NCI-H1417 treated with DMSO at 0.1 percent for 48 hours (cell line): ENCODE measurements at places on chromosomes 12 and 14.

- DNase-seq, result no peak
Observed at GRCh38 chr14:51394804-51395203, 154.8 kb downstream of the TMX1 start.

DNA sequence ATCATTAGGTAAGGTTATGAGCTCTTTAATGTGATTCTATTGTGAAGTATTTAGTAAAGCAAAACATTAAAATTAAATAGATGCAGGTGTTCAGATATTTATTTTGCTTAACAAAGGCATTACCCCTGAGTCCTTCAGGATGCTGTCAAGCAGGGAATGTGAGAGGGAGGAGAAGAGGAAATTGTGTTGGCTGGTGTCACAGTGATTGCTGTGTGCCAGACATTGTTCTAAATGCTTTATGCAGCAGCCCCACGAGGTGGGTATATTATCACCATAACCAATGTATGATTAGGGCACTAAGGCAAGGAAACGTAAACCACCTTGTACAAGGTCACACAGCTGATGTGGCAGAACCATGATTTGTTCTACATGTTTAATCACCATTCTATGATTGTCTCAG, 80.1 kb downstream of the STAB2 start:
- peak; percentile 15 for DNase-seq

GRCh38 chr12:117829108-117829507, 139.7 kb downstream of the KSR2 start:
- no peak for DNase-seq

DNA sequence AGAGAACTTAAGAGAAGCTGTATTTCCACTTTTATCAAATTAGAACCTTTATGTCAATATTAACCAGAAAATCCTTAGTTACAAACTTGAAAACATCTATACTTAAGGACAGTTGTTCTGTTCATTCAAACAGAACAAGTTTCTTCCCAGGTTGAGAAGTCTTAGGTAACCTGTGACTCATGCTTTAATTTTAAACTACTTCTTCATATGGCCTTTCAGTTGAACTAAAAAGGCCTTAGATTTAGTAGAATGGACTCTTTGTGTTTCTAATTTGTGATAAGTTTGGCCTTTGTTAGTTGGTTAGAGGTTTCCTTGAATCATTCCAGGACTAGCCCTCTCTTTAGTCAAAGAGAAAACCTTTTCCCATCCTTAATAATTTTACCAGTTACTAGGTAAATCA, 274.2 kb downstream of the FUT8 start:
- no peak for DNase-seq

- DNase-seq, result no peak
Observed at GRCh38 chr12:89344043-89344861, 8.0 kb downstream of the DUSP6 start.

GRCh38 chr12:57456737-57457490, 1.8 kb downstream of the INHBE start:
- no peak for DNase-seq

DNA sequence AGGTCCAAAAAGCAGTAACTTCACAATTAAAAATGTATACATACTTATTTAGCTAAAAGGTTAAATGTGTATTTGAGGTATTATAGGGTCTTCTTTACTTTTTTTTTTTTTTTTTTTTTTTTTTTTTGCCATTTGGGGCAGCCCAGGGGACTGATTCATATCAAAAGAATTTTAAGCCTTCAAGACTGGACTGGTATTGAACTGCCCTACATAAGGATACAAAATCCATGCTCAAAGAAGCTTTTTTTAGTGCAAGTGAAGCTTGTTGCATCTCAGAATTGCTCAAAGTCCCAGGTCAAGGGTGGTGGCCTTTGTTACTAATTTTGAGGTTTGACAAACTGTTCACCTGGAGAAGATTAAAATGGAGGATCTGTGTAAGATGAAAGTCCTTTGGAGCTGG, 124.0 kb downstream of the APAF1 start:
- no peak for DNase-seq

GRCh38 chr14:26685401-26685800, 87.6 kb upstream of the NOVA1 start:
- DNase-seq, result no peak

DNA sequence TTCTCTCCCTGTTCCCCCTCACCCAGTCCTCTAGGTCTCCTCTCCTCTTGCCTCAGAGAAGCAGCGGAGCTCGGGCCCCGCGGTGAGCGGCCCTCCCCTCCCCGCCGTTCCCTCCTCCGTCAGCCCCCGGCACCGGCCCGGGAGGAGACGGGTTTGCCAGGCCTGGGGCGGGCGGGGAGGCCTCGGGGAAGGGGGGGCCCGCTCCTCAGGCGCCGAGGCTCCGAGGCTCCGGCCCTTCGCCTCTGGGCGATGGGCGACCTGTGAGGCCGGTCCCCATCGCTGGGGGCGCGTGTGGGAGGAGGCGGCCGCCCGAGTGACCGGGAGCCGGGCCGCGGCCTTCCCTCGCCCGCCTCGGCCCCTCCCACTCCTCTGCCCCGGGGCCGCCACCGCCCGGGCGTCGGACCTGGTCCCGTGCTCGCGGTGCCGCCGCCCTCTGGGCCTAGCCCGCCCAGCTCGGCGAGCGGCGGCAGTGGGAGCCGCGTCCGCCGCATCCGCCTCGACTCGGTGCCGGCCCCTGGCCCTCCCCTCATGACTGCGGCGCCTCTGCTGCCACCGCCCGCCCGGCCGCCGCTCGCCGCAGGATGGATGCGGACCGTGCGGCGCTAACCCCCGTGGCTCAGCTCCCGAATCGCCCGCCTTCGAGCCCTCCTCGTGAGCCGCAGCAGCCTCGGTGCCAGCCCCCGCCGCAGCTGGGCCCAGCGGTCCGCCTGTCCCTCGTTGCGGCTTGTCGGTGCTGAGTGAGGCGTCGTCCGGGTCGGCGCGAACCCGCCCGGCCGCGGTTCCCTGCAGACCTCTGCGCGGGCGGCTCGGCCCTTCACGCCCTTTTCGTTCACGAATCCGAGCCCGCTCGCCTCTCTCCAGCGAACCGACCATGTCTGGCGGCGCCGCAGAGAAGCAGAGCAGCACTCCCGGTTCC, 574 bp downstream of the WNK1 start:
- no peak for DNase-seq

DNA sequence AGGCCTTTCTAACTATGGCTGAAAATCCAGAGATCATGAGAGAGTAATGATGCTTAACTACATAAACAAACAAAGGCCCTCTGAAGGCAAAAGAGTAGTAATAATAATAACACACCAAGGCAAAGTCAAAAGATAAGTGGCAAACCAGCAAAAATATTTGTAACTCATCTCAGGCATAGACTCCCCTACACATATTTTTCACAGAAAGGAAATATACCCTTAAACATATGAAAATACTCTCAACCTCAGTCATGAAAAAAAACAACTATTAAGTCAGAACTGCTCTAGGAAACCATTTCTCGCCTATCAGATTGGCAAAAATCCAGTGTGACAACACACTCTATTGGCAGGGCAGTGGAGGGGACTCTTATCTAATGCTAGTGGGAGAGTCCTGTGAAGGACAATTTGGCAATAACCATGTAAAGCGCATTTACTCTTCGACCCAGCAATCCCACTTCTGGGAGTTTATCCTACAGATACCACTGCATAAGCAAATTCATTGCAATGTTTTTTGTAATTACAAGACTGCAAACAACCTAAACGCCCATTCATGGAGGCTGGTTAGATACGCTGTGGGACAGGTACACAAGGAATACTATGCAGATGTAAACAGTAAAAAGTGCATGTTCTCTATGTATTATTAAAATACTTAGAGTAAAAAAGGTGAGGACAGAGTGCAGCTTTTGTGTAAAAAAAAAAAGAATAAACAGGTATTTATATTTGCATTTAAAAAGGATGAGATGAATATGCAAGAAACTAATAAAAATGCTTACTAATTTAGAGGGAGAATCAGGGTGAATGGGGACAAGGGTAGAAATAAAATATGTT, 26.0 kb upstream of the IL22 start:
- no peak for DNase-seq

- no peak for DNase-seq
Observed at GRCh38 chr14:49935526-49935925, 42.6 kb downstream of the ARF6 start.

DNA sequence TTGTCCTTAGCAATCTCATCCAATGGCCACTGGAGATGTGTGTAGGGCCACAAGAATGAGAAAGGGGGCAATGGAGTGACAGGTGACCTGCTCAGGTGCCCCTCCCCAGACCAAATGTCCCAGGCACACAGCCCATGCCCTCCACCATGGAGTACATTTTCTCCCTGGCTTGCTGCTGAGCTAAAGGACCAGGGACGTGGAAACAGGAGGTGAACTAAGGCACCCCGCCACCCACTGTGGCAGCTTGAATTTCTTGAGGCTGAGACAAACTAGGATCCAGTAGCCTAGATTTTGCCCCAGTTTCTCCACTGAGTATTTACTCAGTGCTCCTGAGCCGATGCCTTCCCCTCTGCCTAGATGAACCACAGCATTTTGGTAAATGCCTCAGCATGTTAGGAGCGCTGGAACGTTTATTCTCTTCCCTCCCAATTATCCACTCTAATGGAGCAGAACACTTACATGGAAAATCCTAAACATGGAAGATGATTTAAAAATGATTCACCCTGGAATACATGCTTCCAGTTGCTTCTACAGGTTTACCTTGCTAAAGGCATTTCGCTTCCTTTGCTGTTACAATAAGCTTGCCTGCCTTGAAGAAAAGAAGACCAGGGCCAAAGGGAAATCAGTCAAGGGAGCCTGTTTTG, 198.0 kb downstream of the ZFP36L1 start:
- DNase-seq, result no peak

DNA sequence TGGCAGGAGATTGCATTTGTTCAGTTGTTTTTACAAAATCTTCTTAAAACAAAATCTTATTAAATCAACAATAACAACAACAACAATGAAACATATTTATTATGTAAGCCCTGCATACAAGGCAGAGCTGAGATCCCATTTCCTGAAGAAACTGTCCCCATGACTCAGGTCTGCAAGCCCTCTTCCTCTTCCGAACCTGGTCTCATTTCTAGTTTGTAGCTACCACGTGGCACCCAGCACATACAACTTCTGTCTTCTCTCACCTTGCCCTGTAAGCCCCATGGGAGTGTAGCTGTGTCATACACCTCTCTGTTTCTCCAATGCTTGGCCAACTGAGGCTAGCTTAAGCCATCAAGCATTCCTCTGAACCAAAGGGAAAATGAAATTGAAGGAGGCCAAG, 106.4 kb downstream of the SLC8A3 start:
- DNase-seq, result no peak

DNA sequence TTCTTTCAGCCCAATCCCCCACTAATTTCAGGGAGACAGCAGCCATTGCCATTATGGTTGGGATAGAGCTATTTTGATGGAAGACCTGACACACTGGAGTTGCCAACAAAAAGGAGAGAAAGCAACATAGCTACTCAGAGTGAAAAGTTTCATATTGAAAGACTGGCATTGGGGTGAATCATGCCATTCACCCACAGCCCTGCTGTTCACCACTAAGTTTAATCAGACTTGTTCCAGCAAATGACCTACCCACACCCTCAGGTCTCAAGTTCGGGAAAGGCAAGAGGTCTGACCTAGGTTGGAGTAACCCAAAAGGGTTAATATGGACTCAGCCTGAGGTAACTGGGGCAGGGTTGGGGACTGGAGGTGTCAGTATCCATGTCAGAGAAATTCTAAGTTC, 169.2 kb downstream of the PAWR start:
- no peak for DNase-seq

- DNase-seq, result no peak
Observed at GRCh38 chr14:64891173-64891838, 11.6 kb upstream of the SPTB start.

DNA sequence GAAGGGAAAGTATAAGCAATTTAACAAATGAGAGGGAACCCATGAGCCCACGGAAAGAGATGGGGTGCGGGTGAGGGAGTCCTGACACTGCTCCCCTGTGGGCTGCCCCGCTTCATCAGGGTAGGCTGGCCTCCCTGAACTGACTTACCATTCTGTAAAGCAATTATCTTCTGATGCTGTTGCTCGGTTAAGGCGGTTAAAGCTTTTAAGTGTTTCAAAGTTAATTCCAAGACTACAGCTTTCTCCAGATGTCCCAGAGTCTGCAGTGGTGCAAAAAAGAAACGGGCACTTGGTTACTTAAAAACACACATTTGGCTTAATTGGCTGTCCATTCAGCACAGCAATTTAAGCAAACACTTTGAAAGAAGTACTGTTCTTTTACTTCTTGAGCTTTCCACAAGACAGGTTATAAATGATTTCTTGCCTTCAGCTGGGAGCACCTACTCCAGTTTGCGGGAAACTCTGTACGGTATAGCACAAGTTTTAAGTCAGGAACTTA, 1.3 kb downstream of the BHLHE41 start:
- DNase-seq, result no peak

DNA sequence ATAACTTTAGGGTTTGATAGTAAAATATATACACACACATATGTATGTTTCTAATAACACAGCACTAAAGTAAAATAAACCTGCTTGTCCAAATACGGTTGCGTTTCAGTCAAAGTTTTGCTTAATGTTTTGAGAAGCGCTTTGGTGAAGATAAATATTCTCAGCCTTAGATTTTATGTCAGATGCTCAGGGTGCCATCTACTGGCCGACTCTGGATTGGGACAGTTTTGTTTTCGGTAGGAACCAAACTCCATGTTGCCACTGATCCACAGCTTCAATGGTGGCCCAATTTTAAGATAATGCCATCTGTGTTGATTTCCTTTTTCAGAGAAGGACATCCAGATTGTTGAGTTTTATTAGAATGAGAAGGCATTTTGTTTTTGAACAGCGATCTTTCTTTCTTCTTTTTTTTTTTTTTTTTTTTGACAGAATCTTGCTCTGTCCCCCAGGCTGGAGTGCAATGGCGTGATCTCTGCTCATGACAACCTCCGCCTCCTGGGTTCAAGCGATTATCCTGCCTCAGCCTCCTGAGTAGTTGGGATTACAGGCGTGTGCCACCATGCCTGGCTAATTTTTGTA, 43.1 kb downstream of the LLPH start:
- DNase-seq, result no peak

- no peak for DNase-seq
Observed at GRCh38 chr14:96442355-96442754, 50.4 kb downstream of the AK7 start.

- DNase-seq, result no peak
Observed at GRCh38 chr12:109179927-109180326, 63.5 kb downstream of the ACACB start.

DNA sequence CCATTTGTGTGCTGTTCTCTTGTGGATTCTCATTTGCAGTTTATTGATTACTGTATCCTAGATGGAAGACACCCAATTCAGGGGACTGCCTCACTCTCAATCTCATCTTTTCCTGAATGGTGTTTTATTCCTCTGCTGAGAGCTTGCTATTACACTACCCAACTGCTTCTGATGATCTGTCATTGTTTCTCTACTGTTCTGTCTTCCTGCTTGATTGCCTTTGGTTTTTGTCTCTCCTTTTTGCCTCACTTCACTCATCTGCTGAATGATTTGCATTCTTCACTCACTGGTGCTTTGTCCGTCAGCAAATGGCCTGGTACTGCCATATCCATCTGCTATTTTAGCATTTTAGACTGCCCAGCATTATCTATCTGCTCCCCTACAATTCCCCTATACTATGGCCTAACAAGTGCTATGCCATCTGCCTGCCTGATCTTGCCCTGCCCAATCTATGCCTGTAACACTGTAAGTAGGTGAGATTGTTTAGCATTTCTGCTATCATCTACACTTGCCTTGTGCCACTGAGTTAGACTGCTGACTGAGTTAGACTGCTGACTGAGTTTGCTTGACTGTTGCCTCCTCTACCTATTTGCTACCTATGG, 335.1 kb downstream of the GPHN start:
- no peak for DNase-seq
